ENCODE measurements at places on chromosomes 3 and 15. TPM values are rescaled to one million over a fixed set of nuclear protein-coding genes. Genes with fewer than 3 reads are reported as not detected.

The CCR9 gene
- not detected for total RNA-seq

The SLC7A14 gene
- not detected for total RNA-seq

The PCBP4 gene
- total RNA-seq, result 11.3 TPM

The FAM174B gene
- 7.3 TPM for total RNA-seq

The USP19 gene
- total RNA-seq, result 23.6 TPM

The SPTSSB gene
- total RNA-seq, result not detected

The LINGO1 gene
- 10.0 TPM for total RNA-seq

The SPRED1 gene
- 6.3 TPM for total RNA-seq

The ROBO2 gene
- not detected for total RNA-seq

The CP gene
- total RNA-seq, result 4.5 TPM

The WDR49 gene
- not detected for total RNA-seq

The CORO2B gene
- 4.1 TPM for total RNA-seq

The CAMK1 gene
- total RNA-seq, result 15.3 TPM

The GNAI2 gene
- 45.2 TPM for total RNA-seq

The ROPN1 gene
- total RNA-seq, result not detected

The SLC28A1 gene
- not detected for total RNA-seq

The AGTR1 gene
- total RNA-seq, result 0.72 TPM

The CFAP100 gene
- total RNA-seq, result not detected

Data from A549 treated with Mapracorat at 1 μM for 4 hours (cell line).